ENCODE measurements at places on chromosomes 1 and 21. TPM values are rescaled to one million over a fixed set of nuclear protein-coding genes. Genes with fewer than 3 reads are reported as not detected.

Gene PLPPR4
- not detected for total RNA-seq

Gene ACTN2
- 0.91 TPM for total RNA-seq

Gene DNAJC8
- 132 TPM for total RNA-seq

Gene KCNJ6
- total RNA-seq = 0.68 TPM

Gene ELAPOR1
- 0.64 TPM for total RNA-seq

DNA sequence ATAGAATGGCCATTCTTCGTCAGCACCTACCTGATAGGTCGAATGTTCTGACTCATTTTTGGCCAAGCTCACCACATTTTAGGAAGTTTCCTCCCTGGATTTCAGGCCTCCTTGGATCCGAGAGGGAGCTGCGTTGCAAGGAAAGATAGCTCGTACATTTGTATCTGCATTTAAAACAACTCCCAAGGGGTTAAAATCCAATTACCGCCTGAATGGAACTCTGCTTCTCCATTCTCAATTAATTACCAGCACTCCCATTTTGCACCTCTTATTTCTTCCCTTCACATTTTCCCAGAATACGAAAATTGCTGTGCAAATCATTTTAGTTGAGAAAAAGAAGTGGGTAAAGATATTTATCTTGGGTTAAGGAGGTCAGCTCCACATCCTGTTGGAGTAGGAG is 610.7 kb downstream of the NPHP4 start:
- H3K4me3 ChIP-seq = no peak overlapping the region
- no peak overlapping the region for H3K27ac ChIP-seq
- no peaks in the 10 kb centered on the region for H3K27me3 ChIP-seq
- H3K4me1 ChIP-seq = no peaks in the 10 kb centered on the region
- H3K36me3 ChIP-seq = no peaks in the 10 kb centered on the region

DNA sequence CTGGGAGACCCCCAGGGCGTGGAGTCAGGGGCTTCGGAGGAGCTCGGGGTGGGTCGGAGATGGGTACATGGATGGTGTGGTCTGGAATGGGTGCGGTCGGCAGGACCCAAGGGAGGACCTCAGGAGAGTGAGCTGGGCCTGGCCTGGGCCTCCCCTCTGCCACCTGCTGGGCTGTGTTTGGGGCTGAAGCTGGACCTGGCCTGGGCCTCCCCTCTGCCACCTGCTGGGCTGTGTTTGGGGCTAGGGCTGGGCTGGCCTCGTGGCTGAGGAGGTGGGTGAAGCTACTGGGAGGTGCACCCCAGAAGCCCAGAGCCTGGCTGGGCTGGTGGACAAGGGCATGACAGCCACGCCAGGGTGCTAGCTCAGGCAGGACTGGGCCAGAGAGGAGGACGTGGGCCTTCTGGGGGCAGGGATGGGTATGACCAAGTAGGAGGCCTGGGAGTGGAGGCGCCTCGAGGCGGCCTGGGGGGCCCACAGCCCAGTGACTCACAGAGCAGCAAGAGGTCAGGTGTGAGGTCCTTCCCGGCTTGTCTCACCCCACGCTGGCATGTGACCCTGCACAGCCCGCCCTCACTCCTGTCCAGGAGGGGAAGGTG is 14.5 kb downstream of the SAMD11 start:
- H3K4me1 ChIP-seq = no peaks in the 10 kb centered on the region
- no peaks in the 10 kb centered on the region for H3K36me3 ChIP-seq
- peaks cover 69% of the 10 kb centered on the region for H3K27me3 ChIP-seq
- peak overlapping the region; percentile 19 for H3K4me3 ChIP-seq
- no peak for DNase-seq

GRCh38 chr1:20375563-20375962 is 84.9 kb downstream of the VWA5B1 start:
- peaks cover 8% of the 10 kb centered on the region for H3K4me1 ChIP-seq
- no peak overlapping the region for H3K4me3 ChIP-seq
- H3K27me3 ChIP-seq = peaks cover 88% of the 10 kb centered on the region
- no peaks in the 10 kb centered on the region for H3K36me3 ChIP-seq
- H3K27ac ChIP-seq = no peak overlapping the region
- DNase-seq = no peak

DNA sequence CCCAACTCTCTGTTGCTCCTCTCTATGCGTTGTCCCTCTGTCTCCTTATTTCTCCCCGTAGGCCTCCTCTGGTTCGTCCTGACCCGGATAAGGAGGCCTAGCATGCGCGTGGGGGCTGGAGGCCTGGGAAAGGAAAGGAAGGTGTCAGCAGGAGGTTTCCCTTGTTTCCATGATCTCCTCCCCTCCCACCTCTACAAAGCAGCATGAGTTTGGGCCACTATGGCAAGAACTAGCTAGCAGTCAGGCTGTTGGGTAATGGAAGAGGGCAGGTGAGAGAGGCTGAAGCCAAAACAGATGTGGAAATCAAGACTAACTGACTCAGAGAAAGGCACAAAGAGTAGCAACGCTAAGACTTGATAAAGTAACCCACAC is 687 bp upstream of the SEMA6C start:
- no peaks in the 10 kb centered on the region for H3K36me3 ChIP-seq
- H3K27me3 ChIP-seq = peaks cover 3% of the 10 kb centered on the region
- H3K27ac ChIP-seq = no peak overlapping the region
- H3K4me1 ChIP-seq = peaks cover 38% of the 10 kb centered on the region
- no peak for DNase-seq
- H3K4me3 ChIP-seq = peak overlapping the region; percentile 88

DNA sequence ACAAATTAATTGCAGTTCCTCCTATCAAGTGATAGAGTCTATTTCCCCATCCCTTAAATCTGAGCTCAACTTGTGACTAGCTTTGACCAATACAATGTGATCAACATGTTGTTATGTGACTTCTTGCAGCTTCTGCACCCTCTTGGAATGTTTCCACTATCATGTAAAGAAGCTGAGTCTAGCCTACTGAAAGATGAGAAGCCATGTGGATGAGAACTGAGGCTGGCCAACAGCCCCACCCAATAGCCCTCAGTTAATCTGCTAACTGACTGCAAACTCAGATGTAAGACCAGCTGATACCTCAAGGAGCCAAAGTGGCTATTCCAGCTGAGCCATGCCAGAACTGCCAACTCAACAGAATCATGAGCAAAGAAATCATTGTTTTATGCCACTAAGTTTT is 44.0 kb downstream of the LYST start:
- no peak for DNase-seq
- no peak overlapping the region for H3K4me3 ChIP-seq
- no peak overlapping the region for H3K27ac ChIP-seq
- no peaks in the 10 kb centered on the region for H3K4me1 ChIP-seq
- H3K36me3 ChIP-seq = peaks cover 3% of the 10 kb centered on the region

DNA sequence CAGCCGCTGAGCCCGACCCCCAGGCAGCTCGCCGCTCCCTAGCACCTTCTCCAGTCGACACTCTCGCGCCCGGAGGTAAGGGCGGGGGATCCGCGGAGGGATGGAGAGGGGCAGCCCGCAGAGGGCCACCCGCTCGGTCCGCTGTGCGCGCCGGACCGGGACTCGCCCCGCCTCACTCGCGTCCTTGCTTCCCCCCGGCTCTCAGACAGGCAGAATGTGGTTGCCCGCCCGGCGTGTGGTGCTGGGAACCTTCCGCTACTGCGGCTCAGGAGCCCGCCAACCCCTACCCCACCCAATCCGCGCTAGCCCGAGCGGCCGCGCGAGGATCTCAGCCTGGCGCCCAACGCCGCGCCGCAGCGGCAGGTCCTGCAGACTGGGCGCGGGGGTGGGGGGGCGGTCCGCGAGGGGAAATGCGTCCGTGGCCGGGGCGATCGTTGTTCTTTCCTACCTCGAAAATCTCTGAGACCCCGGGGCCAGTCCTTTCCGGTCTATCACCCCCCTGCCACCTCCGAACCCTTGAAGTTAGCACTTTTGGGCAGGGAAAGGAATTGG is 404 bp downstream of the LRRC8C start:
- DNase-seq = peak; percentile 44
- H3K4me1 ChIP-seq = peaks cover 24% of the 10 kb centered on the region
- no peaks in the 10 kb centered on the region for H3K36me3 ChIP-seq
- H3K27ac ChIP-seq = no peak overlapping the region
- H3K27me3 ChIP-seq = peaks cover 20% of the 10 kb centered on the region

DNA sequence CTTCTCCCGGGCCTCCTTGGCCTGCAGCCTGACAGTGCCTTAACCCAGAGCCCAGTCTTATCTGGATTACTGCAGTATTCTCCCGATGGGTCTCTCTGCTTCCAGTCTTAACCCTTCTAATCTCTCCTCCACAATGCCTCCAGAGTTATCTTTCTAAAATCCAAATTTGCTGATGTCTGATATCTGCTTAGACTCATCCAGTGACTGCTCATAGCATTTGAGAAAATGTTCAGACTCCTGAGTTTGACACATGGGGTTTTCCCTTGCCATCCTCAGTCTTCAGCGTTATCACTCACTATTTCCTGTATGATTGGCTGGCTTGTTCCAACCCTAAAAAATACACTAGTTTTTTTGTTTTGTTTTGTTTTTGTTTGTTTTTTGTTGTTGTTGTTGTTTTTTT is 102.0 kb downstream of the FMN2 start:
- H3K36me3 ChIP-seq = no peaks in the 10 kb centered on the region
- no peak overlapping the region for H3K4me3 ChIP-seq
- DNase-seq = no peak
- no peaks in the 10 kb centered on the region for H3K4me1 ChIP-seq

GRCh38 chr1:205811660-205812059 is 1.3 kb downstream of the SLC41A1 start:
- no peaks in the 10 kb centered on the region for H3K27me3 ChIP-seq
- H3K27ac ChIP-seq = no peak overlapping the region
- DNase-seq = no peak
- peaks cover 9% of the 10 kb centered on the region for H3K36me3 ChIP-seq
- peaks cover 53% of the 10 kb centered on the region for H3K4me1 ChIP-seq
- H3K4me3 ChIP-seq = peak overlapping the region; percentile 94

GRCh38 chr1:230084408-230085177 is 17.6 kb downstream of the GALNT2 start:
- H3K4me1 ChIP-seq = peaks cover 19% of the 10 kb centered on the region
- peaks cover 8% of the 10 kb centered on the region for H3K36me3 ChIP-seq
- H3K27me3 ChIP-seq = no peaks in the 10 kb centered on the region
- no peak overlapping the region for H3K27ac ChIP-seq
- no peak for DNase-seq
- no peak overlapping the region for H3K4me3 ChIP-seq

DNA sequence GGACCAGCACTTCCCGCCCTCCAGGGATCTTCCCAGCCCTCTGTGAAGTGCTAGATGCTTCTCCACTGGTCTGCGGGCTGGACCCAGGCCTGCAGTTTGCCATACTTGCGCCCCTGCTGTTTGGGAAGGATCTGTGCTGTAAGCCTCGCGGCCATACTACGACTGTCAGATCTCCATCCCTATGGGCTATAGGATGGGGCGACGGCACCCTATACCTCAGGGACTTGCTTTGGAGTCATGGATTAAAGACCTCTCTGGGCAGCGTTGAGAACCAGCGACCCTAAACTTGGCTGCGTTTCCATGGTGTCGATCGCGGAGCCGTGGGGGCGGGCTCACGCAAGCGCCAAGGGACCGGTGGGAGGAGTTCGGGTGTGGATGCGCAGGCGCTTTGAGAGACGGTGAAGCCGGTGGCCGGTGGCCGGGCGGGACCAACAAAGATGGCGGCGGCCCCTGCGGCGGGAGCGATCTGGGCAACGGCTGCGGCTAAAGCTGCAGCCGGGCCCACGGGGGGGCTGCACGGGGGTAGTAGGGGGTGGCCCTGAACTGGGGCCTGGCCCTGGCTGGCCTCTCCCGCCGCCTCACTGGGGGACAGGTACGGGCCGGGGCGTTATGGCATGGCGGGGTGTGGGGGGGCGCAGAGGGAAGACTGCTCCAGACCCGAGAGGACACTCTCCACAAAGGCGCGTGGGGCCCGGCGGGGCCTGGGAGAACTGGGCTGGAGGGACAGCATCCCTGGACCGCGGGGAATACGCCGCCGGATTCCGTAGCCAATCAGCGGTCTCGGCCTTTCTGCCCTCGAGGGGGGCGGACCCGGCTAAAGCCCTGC is at the start of gene USP21:
Gene USP21, plus strand, starts transcription at position 414 of the 826 bp plus-strand sequence. CDS start 1,141 bp downstream, outside the sequence.
- H3K36me3 ChIP-seq = peaks cover 5% of the 10 kb centered on the region
- no peaks in the 10 kb centered on the region for H3K27me3 ChIP-seq
- H3K27ac ChIP-seq = peak within 1 kb of the TSS; percentile 87
- peak; percentile 93 for DNase-seq

GRCh38 chr1:185152187-185152767 is 4.5 kb downstream of the TRMT1L start:
- DNase-seq = no peak
- peaks cover 6% of the 10 kb centered on the region for H3K36me3 ChIP-seq
- peak overlapping the region; percentile 4 for H3K4me3 ChIP-seq
- no peaks in the 10 kb centered on the region for H3K27me3 ChIP-seq
- H3K27ac ChIP-seq = no peak overlapping the region
- peaks cover 12% of the 10 kb centered on the region for H3K4me1 ChIP-seq

DNA sequence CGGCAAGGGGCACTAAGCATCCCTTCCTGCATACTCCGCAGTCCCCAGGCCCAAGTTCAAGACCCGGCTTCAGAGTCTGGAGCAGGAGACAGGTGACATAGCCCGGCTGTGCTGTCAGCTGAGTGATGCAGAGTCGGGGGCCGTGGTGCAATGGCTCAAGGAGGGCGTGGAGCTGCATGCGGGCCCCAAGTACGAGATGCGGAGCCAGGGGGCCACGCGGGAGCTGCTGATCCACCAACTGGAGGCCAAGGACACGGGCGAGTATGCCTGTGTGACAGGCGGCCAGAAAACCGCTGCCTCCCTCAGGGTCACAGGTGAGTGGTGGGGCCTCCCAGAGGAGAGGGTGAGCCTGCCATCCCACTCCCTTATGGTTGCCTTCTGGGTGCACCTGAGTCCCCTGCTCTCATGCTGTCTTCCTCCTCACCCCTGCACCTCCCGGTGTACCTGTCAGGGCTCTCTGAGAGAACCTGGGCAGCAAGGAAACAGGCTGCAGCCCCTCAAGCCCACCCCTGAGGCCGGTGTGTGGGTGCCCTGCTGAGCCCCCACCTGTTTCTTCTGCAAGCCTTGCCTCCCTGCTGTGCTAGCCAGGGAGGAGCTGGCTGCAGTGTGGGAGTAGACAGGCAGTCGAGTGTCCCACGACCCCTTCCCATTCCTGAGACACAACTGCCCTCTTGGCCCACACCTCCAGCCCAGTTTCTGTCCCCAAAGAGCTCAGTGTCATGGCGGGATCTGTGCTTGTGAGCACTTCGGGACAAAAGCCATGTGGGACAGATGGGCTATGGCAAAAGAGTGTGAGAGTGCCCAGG is 99.2 kb downstream of the TRIM11 start:
- no peaks in the 10 kb centered on the region for H3K27me3 ChIP-seq
- H3K36me3 ChIP-seq = peaks cover 29% of the 10 kb centered on the region
- H3K4me1 ChIP-seq = no peaks in the 10 kb centered on the region
- no peak for DNase-seq
- H3K27ac ChIP-seq = no peak overlapping the region

- peak overlapping the region; percentile 53 for H3K27ac ChIP-seq
Observed at GRCh38 chr1:55179177-55179835, 35.9 kb downstream of the USP24 start.

- DNase-seq = no peak
- no peaks in the 10 kb centered on the region for H3K36me3 ChIP-seq
- H3K4me1 ChIP-seq = peaks cover 9% of the 10 kb centered on the region
- no peak overlapping the region for H3K4me3 ChIP-seq
- no peak overlapping the region for H3K27ac ChIP-seq
- no peaks in the 10 kb centered on the region for H3K27me3 ChIP-seq
Observed at GRCh38 chr1:92441697-92442342, 44.9 kb downstream of the GFI1 start.

GRCh38 chr1:239772446-239772845 is 319.2 kb upstream of the FMN2 start:
- DNase-seq = no peak
- peak overlapping the region; percentile 1 for H3K27ac ChIP-seq
- H3K36me3 ChIP-seq = no peaks in the 10 kb centered on the region
- H3K4me3 ChIP-seq = no peak overlapping the region

GRCh38 chr1:27366113-27366410 is 699 bp downstream of the MAP3K6 start:
- peaks cover 44% of the 10 kb centered on the region for H3K4me1 ChIP-seq
- peaks cover 3% of the 10 kb centered on the region for H3K27me3 ChIP-seq
- H3K36me3 ChIP-seq = no peaks in the 10 kb centered on the region
- DNase-seq = peak; percentile 81
- peak overlapping the region; percentile 87 for H3K27ac ChIP-seq

All from neural crest cell (in vitro differentiated cells).